ENCODE measurements at places on chromosomes 13 and 19.

GRCh38 chr19:48726556-48726955, 7.0 kb upstream of the MAMSTR start:
- no peak for ATAC-seq

DNA sequence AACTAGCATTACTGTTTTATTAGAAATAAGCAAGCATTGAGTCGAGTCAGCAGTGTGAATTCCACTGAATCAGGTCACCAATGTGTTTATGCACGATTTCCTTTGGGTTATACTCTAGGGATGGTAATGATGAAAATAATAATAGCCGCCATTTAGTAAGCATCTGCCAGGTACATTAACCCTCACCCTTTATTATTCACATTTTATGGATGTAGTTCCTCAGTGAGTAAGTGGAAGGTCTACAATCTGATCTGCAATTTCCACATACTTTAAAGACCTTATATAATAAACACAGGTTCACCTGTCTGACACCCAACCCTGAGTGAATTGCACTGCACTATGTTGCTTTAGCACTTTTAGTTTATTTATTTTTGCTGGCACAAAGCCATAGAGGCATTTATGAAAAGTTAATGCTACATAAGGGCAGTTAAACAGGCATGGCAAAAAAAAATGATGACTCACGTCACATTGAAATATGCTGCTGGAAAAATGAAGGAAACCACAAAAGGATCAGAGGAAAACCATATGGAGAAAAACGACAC, 122.4 kb downstream of the TRPC4 start:
- ATAC-seq, result peak; percentile 59

- ATAC-seq, result no peak
These were observed 15.4 kb downstream of the SLC1A5 start for GRCh38 chr19:46773018-46773399.

DNA sequence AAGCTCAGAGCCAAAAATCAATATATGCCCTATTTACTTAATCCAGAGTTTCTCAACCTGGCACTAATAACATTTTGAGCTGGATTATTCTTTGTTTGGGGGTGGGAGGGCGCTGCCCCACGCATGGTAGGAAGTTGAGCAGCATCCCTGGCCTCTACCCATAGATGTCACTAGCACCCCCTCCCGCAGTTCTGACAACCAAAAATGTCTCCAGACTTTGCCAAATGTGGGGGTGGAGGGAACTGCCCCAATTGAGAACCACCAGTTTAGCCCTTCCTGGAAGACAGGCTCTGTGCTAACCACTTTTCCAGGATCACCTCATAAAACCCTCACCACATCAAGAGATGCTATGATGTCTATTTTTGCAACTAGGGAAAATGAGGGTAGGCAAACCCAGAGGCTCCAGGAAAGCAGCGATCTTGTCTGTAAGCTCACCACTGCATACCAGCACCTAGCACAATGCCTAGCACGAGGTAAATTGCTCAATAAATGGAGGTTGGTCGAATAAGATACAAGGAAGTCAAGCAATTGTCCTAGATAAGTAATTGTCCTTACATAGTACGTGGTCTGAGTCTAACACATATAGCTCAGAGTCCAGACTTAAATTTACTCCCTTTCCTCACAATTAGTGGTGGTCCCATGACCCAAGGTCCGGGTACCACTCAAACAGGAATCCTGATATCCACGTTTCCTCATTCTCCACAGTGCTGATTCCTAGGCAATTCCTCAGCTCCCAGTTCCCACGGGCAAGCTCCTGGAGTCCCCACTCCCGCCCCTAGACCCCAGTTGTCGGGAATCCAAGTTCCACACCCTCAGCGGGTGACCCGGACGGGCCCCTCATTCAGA, 892 bp downstream of the TRIR start:
- ATAC-seq, result no peak

DNA sequence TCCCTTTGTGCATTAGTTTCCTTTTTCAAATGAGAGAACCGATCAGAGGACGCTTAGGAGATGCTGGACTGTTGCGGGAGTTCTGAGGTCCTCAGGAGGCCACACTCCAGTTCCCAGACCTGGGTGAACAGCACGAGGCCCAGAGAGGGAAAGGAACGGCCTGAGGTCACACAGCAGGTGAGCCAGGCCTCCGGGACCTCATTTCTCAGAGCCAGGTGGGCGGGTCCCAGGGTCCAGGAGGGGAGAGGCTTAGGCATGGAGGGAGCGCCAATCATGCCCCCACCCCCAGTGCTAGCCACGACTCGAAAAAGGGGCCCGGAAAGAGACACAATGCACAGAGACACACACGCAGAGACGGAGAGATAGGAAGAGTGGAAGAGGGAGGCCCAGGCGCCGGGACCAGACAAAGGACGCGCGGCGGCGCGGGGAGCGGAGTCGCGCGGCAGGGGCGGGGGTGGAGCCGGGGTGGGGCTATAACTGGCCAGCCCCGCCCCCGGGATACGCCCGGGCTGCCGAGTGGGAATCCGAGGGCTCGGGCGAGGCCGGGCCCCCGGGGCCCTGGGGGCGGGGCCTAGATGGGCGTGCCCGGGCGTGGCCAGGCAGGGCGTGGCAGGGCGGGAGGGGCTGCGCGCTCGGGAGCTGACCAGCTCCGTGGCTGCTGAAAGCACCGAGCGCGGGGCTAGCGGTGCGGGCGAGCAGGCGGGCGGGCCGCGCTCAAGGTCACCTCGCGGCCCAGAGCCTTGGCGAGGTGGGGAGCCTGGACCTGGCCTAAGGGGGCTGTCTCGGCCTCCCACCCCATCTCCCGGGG, 1.6 kb downstream of the ELAVL3 start:
- ATAC-seq, result no peak

- ATAC-seq, result no peak
These were observed 66.2 kb upstream of the XPO4 start for GRCh38 chr13:20968745-20969144.

- ATAC-seq, result no peak
These were observed 2.3 kb upstream of the COMP start for GRCh38 chr19:18793144-18794028.

GRCh38 chr19:17001603-17002183, 24.9 kb downstream of the CPAMD8 start:
- ATAC-seq, result no peak

GRCh38 chr13:61362522-61362921, 53.1 kb downstream of the PCDH20 start:
- ATAC-seq, result no peak

DNA sequence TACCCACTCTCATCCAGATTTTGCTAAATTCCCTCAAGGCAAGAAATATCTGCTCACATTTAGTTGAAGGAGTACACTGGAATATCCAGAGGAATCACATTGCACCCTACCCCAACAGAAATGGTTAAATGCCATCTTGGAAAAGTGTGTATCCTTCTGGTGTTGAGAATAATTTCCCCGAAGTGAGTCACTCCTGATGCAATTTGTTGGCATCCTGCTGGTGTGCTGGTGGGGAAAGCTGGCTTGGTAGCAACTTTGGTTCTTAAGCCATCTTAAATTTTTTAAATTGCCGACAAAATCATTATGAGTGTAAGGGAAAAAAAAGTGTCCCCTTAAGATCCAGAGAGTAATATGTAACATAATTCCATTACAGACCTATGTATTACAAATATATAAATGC, 337.3 kb upstream of the DACH1 start:
- ATAC-seq, result peak; percentile 77

- peak; percentile 80 for ATAC-seq
These were observed 108.7 kb downstream of the TEX29 start for GRCh38 chr13:111429064-111429558.

DNA sequence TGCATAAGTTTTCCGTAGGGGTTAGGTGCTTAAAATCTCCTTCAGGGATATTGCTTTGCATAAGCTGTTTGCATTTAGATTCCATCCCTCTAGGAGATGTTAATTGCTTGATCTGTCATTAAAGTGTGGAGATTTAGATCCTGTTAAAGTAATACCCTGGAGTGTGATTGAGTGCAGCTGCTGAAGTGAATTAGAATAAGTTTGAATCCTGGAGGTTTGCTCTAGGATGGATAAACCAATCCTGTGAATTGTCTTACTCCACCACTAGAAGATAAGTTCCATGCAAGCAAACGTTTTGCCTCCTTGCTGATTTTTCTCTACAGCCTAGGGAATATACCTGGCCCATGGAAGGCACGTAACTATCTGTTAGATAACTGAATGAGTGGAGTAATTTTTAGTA, 1487.2 kb upstream of the PRR20A start:
- no peak for ATAC-seq

- ATAC-seq, result no peak
These were observed 15.0 kb upstream of the ALOX5AP start for GRCh38 chr13:30720172-30720869.

- ATAC-seq, result no peak
These were observed 2.4 kb upstream of the ADGRE5 start for GRCh38 chr19:14378890-14379289.

DNA sequence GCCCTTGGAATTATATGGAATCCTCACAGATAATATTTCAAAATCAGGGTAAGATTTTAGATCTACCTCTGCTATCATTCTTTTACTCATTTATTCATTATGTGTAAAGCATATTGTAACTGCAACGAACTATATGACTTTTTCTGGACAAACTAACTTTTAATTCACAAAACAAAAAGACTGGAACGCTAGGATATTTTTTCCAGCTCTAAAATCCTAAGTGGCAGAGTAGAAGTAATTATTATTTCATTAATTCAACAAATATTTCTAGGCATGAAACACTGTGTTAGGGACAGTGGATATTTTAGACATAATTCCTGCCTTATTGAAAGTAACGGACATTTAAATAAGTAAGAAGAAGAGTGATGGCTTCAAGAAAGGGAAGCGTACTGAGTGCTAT, 26.9 kb upstream of the SOX21 start:
- ATAC-seq, result no peak

DNA sequence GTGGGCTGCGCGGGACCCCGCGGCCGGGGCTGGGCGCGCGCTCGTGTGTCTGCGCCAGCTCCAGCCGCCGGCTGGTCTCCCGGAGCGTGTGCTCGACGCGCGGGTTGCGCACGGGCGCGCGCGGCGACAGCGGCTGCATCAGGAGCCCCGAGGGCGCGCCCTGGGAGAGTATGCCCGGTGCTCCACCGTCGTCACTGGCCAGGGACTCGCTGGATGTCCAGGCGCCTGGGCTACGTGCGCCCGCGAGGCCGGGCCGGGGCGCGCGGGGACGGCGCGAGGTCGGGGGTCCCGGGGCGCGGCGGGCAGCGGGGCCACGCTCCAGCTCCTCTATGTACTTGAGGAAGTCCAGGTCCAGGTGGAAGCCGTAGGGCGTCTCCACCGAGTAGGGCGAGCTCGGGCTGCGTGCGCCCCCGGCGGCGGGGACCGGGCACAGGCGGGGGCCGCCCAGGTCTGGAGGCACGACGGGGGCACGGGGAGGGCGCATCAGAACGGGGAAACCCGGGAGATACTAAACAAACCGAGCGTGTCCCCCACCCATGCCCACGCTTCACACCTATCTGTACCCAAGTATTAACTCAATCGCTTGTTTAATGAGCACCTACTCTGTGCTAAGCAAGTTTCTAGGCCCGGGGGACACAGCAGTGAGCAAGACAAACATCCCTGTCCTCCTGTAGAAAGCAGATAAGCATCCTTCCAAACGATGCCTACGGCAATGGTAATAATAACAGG, 7.6 kb downstream of the KANK3 start:
- no peak for ATAC-seq

- no peak for ATAC-seq
These were observed 52.4 kb downstream of the TSHZ3 start for GRCh38 chr19:31296741-31297390.

DNA sequence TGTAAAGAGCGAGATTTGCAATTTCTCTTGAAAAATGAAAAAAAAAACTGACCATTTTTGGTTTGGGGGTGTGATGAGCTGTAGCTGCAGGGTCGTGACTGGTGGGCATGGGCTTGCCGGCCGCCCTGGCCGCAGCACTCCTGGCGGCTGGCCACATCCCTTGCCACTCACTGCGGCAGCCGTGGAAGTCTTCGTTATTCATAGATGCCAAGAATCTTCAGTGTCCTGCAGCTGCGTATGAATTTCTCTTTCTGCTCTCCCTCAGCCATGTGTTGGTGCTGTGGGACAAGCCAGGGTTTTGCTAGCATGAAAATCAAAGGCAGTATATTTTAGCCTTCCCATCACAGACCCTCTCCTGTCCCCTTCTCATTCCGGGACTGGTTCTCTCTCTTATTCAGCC, 151.7 kb upstream of the TSHZ3 start:
- no peak for ATAC-seq

DNA sequence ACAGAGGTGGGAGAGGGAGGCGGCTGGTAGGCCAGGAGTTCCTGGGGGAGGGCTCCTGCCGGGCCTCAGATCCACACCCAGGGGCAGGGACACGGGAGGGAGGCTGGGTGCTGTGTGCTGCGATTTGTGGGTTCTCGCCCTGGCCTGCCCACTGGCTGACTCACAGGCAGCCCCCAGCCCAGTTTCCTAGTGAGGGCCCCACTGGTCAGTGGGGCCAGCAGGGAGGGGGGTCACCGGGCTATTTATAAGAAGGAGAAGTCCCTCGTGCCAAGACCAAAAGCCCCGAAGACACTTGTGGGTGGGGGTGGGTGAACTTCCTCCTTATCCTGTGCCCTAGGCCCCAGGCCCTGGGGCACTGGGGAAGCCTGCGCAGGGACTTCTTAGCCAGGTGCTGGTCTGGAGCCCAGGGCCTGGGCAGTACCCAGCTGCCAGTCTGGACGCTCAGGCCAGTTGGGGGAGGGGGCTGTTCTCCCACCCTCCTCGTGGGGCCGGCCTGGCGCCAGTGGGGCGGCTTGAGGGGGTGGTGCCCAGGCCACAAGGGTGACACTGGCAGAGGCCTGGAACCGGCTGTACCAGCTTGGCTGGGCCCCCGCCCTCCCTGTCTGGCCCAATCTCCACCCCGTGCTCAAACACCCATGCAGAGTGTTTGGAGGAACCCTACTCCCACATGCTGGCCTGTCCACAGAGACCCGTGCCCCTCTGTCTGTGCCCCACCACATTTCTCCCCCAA, 5.0 kb upstream of the JUNB start:
- ATAC-seq, result no peak

DNA sequence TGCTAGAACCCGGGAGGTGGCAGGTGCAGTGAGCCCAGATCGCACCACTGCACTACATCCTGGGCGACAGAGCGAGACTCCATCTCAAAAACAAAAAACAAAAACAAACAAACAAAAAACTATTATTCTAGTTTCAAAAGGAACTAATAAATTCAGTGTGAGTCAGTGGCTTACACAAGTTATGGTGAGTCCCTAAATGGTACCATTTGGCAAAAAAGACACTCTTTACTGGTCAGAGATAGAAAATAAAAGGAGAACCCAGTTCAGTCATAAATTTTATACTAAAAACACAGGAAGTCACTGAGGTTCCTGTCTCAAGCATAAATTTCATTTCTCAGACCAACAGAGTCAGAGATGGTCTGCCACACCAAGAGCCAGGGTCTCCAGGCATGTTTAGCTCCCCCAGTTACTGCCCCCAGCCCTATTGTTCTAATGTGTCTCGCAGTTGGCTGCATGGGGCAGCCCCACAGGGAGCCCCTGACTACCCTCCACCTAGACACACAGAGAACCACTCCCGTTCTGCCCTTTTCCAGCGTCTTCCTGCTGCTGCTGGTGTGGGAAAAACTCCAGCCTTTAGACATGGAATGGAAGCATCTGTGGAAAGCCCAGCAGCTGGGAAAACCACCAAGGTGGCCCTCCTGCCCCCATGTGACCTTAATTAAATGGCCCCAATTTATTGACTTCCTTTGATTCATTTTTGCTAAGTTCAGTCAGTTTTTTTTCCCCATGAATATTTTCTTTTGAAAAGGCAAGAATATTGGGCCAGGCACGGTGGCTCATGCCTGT, 12.2 kb downstream of the THSD1 start:
- no peak for ATAC-seq

Data from SK-N-SH treated with all-trans-retinoic acid at 6 μM for 48 hours (cell line).